ENCODE measurements at places on chromosomes 6 and 20.

DNA sequence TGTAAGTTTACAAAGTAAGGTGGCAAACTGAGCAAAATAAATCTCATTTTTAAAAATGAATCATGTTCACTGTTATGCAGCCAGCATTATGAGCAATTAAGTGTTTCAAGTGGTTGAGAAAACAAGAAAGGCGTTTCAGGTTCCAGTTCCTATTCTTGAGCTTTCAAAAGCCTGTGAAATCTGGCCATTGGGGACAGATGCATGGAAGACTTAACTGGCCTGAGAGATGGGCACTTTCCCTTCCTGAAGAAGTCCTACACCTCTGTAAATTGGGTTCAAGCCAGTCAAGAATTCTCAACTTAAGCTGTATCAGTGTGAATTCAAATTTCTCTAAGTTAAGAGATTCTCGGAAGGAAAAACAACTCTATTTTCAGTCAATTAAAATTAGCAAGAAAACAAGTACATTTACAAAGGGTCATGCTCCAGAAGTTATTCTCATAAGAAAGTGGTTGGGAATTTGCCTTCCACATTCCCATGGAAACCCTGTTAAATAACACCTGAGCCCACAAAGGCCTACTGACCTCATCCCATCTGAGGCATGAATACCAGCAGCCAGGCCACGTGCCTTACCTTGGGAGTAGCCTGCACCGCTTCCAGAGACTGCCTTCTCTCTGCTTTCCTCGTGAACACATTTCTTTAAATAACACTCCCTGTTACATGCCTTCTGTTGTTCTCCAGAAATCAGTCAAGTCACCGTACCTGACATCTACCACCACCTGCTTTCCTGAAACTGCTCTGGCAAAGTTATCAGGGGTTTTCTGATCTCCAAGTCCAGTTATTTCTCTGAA, 19.4 kb downstream of the MAP3K5 start:
- DNase-seq: peak; percentile 55

- DNase-seq: peak; percentile 27
Observed at GRCh38 chr6:466564-466963, 75.0 kb downstream of the IRF4 start.

DNA sequence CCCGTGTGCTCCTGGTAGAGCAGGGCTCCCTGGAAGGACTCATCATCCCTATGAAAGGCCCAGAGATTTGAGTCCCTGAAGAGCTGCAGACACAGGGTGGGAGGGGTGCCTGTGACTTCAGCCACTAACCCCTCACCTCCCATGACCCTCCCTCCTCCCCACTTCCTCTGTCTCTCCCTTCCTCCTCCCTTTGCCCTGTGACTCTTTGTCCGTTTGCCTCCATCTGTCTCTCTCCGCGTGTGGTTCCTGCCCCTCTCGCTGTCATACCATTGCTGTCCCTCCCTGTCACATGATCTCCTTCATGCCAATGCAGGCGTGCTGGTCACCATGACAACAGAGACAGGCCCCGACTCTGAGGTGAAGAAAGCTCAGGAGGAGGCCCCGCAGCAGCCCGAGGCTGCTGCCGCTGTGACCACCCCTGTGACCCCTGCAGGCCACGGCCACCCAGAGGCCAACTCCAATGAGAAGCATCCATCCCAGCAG, 19.0 kb downstream of the EPB41L1 start:
- DNase-seq: peak; percentile 27

GRCh38 chr6:115882174-115882573, 178.5 kb downstream of the FRK start:
- peak; percentile 6 for DNase-seq

- DNase-seq: peak; percentile 71
Observed at GRCh38 chr6:67736816-67737215, 898.3 kb upstream of the ADGRB3 start.

GRCh38 chr6:126285871-126286365, 54.0 kb upstream of the CENPW start:
- DNase-seq: no peak

GRCh38 chr6:123629258-123629941, 7.3 kb downstream of the TRDN start:
- DNase-seq: no peak

DNA sequence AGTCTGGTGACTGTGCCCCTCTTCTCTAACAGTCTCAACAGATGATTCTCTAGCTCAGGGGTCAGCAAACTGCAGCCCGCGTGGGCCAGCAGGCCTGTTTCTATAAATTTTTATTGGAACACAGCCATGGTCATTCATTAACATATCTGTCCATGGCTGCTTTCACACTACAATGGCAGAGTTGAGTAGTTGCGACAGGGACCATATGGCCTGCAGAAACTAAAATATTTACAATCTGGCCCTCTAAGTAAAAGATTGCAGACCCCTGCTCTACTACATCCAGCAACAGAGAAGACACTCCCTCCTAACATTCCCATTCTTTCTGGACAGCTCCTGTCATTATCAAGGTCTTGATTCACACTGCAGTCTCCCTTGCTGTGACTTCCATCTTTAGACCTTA, 45.2 kb downstream of the PLAGL2 start:
- DNase-seq: no peak

DNA sequence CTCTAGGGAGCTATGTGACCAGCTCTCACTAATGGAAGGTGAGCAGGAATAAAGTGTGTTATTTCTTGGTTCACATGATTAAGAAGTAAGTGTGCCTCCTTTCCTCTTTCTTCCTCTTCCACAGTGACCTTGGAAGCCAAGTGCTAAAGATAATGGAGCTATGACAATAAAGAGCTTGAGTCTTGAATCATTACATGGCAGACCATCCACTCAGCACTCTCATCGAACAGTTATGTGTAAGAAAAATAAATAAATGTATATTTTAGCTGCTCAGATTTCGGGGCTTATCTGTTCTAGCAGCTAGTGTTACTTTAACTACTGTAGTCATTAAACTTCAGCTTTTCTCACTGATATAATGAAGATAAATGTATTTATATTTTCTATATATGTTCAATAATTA, 72.9 kb downstream of the HDGFL1 start:
- no peak for DNase-seq

DNA sequence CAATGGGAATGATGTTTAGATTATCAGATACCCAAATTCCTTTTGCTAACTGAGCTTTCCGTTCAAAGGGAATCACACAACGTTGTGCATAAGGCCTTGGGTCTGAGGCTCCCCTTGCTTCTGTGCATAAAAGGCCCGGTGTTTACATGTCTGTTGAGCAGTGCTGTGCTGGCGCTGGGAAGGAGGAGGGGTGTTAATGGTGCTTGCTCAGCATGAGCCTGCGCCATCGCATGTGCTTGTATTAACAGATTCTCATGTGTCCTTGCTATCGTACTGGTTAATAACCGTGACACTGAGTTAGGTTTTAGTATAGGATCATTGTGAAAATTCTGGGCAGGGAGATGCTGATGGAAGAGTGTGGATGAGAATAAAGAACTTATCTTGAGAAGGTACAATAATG, 62.3 kb upstream of the TRAF3IP2 start:
- DNase-seq: no peak

DNA sequence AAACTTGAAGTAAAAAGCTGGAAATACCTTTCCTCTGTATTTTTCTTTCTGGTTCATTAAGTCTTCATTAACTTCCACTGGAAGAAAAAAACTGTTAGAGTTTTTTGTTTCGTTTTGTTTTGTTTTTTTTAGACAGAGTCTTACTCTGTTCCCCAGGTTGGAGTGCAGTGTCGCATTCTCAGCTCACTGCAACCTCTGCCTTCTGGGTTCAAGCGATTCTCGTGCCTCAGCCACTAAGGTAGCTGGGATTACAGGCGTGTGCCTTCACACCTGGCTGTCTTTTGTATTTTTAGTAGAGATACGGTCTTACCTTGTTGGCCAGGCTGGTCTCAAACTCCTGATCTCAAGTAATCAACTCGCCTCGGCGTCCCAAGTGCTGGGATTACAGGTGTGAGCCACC, 14.9 kb downstream of the RPF2 start:
- DNase-seq: no peak

GRCh38 chr6:44272529-44272928, 2.3 kb downstream of the TMEM151B start:
- no peak for DNase-seq

DNA sequence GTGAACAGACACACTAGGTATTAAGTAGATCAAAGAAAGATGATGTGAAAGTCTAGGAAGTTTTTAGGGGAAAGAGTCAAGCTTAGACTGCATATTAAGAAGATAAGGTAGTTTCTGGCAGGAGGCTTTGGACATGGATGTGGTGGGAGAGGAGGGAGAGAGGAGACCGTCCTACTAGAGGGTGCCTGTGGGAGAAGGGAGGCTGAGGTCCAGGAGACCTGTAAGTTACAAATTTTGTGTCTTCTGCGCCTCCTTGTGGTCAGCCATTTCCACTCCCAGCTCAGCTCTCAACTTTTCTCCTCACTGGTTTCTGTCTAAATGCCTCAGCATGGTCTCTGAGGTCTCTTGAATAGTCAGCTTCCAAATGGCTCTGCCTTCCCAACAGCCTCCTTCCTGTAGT, 193.5 kb downstream of the UNC5CL start:
- DNase-seq: peak; percentile 58

- DNase-seq: no peak
Observed at GRCh38 chr6:107574856-107575255, 84.9 kb downstream of the SOBP start.

- DNase-seq: no peak
Observed at GRCh38 chr6:106759112-106759511, 129.7 kb downstream of the QRSL1 start.

GRCh38 chr20:5065879-5066383, 53.8 kb downstream of the PCNA start:
- peak; percentile 100 for DNase-seq

- no peak for DNase-seq
Observed at GRCh38 chr20:14333721-14334120, 3.7 kb downstream of the FLRT3 start.

DNA sequence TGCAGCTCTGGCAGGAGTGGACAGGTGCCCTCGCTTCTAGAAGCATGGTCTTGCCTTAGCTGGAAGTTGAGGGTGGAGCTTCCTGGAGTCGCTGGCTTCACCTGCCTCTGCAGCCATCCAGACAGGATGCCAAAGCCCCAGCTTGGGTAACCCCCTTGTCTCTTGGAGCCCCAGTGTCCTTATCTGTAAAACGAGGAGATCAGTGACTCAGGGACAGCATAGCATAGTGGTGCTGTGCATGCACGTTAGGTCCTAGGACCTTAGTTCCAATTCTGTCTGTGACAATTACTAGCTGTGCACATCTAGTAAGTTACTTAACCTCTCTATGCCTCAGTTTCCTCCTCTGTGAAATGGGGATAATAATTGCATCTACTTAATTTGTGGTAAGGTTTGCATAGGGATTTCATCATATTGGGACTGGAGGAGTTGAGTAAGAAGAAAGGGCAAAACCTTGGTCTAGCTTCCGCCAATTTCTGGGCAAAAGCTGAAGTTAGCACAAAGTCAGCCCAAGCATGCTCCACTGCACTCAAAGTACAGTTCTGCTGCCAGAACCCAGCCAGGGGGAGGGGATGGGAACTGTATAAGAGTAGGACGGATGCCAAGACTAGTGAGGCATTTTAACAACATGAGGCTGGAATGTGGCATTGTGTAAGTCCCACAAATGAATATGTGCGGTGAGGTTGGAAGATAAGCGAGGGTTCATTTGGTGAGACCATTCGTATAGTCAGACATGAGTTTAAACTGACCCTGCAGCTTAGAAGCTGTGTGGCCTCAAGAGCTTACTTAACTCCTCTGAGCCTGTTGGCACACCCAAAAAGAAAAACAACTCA, 24.5 kb downstream of the TOX2 start:
- peak; percentile 100 for DNase-seq

DNA sequence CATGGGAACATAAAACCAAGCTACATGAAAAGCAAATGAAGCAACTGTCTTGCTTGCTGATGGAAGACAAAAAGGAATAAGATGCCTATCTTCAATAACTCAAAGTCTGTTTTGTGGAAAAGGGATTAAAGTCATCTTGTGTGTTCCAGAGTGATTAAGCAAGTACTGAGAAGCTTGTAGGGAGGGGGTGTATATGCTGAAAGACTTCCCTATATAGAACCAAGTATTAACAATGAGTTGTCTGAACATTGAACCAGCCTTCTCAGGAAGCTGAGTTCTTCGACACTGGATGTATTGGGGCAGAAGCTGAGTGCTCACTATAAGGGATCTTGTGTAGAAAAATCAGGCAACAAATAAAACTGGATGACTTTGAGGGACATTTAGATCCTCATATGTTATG, 451.8 kb downstream of the CD83 start:
- DNase-seq: no peak

DNA sequence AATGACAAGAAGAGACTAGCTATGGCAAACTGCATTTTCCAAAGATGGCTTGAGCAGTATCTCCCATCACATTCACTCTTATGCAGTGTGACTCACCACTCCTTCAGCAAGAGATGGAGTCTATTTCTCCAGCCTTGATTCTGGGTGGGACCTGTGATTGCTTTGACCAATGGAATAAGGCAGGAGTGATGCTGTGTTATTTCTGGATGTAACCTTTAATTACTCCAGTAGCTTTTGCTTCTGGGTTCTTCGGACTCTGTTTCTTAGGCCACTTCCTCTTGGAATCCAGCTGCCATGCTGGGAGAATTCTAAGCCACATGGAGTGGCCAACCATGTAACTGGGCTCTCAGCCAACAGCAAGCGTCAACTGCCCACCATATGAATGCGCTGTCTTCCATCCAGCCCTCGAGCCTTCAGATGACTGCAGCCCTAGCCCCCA, 50.7 kb downstream of the TGM2 start:
- peak; percentile 90 for DNase-seq

- DNase-seq: peak; percentile 60
Observed at GRCh38 chr20:25553819-25554296, 31.5 kb downstream of the NINL start.

GRCh38 chr6:131792091-131792496, 15.7 kb upstream of the ENPP1 start:
- DNase-seq: peak; percentile 87
